ENCODE measurements at places on chromosomes 3 and 15. TPM values are rescaled to one million over a fixed set of nuclear protein-coding genes. Genes with fewer than 3 reads are reported as not detected.

Gene EIF3J
- total RNA-seq: 57.1 TPM

Gene CPA3
- not detected for total RNA-seq

Gene RHCG
- total RNA-seq: not detected

Gene CPLX3
- 0.26 TPM for total RNA-seq

Gene PRSS50
- total RNA-seq: not detected

Gene LRRIQ4
- total RNA-seq: not detected

Gene PAQR9
- total RNA-seq: not detected

Gene CYP8B1
- not detected for total RNA-seq

Gene ETFA
- total RNA-seq: 131 TPM

Data from HT1080 (cell line).